IMR-90 (cell line): ENCODE measurements at places on chromosomes 6 and 20.
A peak's percentile ranks its signal among the peaks of the same experiment; 100 is the strongest.

GRCh38 chr6:30793521-30794194 lies 49.3 kb upstream of the IER3 start:
- DNase-seq: peak; percentile 85

GRCh38 chr6:73073238-73073637 lies 152.1 kb downstream of the KHDC1L start:
- DNase-seq: no peak

DNA sequence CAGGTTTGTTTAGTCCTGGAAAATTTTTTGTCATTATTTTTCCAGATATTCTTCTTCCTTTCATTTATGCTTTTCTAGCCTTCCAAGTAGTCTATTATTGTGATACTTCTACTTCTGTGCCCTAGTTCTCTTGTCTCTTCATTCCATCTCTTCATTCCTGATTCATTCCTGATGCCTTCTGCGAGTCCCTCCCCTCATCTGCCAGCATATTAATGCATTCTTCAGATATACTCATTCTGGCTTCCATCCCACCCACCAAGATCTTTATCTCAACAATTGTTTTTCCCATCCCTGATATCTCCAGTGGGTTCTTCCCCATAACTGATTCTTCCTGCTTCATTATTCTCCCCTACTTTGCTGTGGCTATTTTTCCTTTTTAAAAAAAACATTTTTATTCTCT lies 35.2 kb downstream of the ALDH5A1 start:
- DNase-seq: no peak

DNA sequence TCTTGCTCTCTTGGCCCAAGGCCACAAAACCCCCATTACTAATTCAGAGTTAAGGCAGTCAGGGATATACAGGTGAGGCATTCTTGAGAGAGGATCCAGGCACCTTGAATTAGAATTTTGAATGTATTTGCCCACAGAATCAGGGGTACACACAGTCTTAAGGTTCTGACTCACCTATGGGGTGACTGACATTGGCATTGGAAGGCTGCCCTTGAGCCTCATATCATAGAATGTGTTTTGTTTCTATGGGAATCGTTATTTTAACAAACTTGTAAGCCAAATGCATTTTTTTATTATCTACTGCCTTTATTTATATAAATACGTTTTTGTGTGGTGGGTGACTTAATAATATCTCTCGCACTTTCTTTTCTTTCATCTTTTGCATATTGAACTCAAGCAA lies 218.6 kb upstream of the CITED2 start:
- no peak for DNase-seq

- DNase-seq: no peak
Observed at GRCh38 chr6:14877758-14878157, 368.1 kb upstream of the JARID2 start.

DNA sequence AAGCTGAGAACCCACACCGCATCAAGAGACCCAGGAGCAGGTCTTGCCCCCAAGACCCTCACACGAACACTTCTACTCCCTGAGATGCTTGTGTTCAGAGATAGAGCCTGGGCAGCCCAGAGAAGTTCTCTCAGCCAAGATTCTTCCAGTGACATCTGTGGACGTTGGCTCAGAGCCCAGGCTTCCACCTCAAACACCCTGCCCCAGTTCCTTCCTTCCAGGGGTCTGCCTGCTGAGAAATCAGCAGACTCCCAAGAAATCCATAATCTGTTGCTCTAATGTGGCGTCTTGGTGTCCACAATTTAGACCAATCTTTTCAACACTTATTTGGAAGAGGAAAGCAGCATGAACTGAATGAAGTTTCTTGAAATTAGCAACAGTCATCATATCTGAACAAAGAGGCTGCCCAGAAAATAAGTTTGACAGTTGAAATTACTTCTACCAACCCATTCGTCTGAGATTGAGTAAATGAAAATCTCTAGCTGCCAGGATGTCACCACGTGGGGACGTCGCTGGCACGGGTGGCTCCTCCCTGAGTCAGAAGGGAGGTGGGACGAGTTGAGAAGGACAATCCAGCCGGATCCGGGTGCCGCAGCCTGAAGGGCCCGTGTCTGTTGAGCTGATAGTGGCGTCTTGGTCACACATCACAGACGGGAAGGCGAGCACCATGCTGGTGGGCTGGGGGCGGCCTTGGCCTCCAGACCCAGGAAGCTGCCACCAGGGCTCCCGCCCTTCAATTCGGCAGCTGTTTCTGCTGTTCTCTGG lies 400.9 kb downstream of the TAF4 start:
- no peak for DNase-seq

- no peak for DNase-seq
Observed at GRCh38 chr6:138716971-138717665, 56.5 kb upstream of the CCDC28A start.

DNA sequence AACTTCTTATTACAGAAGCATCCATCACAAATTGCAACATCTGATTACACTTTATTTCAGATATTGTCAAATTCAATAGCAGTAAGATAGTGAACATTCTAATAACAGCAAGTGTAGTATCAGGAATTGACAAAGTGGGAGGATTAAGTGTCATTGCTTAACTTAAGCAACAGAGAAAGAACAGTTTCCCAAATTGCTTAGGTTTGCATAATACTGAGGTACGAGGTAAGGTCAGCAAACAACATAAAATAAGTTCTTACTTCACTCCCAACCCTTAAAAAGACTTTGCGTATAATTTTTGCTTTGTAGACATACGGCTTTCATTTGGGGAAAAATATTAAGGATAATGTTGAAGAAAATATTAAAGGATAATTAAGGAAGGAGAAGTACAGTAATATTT lies 163.0 kb downstream of the RIMS1 start:
- DNase-seq: no peak

- DNase-seq: no peak
Observed at GRCh38 chr20:45049438-45049837, 51.5 kb downstream of the KCNS1 start.

DNA sequence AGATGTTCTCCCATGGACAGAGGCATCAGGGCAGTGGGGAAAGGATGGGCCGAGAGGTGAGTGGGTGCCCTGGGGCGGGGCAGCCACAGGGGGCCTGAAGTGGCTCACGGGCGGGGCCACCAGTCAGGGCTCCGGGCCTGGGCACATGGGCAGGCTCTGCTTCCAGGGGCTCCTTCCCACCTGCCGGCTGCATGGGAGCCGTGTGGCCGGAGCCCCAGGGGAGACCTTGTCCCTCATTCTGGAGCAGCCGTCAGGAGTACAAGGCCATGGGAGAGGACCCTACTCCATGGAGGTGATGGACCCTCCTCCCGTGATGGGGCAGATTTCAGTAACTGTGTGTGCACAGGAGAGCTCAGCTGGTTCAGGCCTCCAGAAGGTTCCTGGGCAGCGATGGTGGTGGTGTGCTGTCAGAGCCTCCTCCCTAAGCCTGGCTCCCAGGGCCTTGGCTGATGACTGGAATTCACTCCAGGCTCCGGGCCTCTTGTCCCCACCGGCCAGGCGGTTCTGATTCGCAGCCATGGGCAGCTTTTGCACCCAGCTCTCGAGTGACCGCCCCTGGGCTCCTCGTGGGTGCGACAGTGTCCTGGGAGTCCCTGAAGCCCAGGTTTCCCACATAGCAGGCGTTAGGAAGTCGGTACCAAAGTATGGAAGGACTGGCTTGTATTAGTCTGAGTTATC lies 6.2 kb downstream of the SLCO4A1 start:
- DNase-seq: no peak

DNA sequence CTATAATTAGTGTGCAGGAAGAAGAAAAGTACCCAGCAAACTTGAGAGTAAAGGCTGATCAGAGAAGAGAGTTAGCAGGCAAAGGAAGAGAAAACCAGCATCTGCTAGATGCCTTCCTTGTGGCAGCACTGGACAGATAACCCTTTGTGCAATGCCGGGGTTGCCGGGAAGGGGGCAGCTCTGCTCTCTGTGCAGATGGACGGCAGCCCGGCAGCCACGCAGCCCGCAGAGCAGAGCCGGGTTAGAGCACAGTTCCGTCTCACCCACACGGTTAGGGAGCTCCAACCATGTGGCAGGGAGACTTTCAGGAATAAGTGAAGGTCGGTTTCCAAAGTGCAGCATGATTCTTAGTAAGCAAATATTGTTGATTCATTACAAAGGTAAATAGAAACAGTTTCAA lies 80.0 kb upstream of the RPS6KA2 start:
- peak; percentile 8 for DNase-seq

DNA sequence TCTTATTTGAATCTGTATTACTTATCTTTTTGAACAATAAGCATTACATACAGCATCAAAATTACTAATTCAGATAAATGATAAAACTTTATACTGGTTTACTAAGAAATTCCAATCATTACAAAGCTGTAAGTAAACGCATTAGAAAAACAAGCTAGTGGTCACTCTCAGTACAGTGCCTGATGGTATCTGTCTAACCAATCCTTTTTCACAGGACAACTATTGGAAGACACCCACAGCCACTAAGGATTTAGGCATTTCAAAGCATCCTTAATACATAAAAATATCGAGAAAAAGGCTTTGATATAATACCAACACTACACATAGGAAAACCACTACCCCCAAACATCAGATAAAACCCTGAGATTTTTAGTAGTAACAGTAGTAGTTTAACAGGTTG lies 2.6 kb downstream of the CD164 start:
- DNase-seq: peak; percentile 59

GRCh38 chr6:52571099-52571755 lies 5.6 kb downstream of the TRAM2 start:
- no peak for DNase-seq

DNA sequence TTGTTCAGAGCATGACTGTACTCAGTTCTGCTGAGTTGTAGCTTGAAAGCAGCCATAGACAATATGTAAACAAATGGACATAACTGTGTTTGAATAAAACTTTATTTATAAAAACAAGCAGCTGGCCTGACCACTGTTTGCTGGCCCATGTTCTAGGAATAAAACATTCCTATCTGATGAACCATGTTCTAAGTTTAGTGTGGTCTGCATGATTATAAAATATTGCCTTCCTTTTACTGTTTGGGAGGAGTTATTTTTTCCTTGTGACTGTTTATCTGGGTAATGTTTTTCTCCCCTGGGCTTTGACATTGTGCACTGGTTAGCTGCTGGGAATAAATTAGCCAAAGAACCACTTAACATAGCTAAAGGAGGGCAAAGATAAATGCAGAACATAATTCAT lies 55.1 kb downstream of the CDS2 start:
- DNase-seq: peak; percentile 80

DNA sequence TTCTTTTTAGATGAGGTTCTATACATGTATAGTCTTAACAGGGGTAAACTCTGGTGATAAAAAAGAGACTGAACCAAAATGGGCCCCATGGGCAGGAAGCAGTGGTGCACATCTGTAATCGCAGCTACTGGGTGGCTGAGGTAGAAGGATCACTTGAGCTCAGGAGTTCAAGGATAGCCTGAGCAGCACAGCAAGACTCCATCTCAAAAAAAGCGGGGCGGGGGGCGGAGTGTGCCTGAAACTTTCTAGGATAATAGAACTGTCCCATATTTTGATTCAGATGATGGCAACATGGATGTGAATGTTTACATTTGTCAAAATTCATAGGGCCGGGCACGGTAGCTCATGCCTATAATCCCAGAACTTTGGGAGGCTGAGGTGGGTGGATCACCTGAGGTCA lies 48.8 kb upstream of the TAF8 start:
- DNase-seq: no peak

DNA sequence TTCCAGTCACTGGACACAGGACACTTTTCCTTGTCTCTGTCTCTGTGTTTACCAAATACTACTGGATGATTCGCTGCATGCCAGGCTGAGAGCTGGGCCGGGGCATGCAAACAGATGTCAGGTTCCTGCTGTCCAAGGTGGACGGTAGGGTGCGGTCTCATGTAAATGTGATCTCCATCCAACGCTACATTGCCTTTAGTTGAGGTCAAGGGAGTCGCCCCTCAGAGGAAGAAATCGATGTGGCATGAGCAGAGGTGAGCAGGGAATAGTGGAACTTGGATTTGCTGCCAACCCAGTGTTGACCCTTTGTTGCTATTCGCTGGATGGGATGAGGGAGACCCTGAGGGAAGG lies 9.8 kb upstream of the TOX2 start:
- no peak for DNase-seq

DNA sequence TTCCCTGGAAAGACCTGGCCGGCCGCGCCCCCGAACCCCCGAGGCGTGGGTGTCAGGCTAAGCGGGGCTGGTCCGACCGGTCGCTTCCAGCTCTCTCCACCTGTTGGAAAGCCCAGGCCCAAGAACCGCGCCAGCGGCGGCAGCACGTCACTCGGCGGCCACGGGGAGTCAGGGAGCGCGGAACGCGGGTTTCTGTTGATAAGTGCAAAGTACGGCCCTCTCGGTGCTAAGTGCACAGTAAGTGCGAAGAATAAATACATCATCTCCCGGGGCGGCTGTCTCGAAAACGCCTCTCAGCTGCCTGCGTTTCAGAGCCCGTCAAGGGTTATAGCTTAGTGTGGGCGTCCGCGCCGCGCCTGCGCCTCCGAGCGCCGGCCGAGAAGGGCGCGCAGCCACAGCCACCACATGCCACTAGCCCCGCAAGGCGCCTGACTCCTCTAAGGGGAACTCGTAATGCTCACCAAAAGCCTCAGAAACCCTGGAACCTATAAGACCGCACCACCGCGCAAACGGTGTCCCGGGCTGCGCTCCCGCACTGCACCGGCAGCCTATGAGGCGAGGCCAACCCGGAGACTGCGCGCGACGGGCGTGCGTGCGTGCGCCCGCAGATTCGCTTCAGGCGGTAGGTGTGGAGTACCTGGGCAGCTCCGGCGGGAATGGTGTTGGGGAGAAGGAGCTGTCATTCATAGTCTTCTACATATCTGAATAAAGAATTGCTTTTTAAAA lies 9.2 kb upstream of the TBX18 start:
- no peak for DNase-seq

DNA sequence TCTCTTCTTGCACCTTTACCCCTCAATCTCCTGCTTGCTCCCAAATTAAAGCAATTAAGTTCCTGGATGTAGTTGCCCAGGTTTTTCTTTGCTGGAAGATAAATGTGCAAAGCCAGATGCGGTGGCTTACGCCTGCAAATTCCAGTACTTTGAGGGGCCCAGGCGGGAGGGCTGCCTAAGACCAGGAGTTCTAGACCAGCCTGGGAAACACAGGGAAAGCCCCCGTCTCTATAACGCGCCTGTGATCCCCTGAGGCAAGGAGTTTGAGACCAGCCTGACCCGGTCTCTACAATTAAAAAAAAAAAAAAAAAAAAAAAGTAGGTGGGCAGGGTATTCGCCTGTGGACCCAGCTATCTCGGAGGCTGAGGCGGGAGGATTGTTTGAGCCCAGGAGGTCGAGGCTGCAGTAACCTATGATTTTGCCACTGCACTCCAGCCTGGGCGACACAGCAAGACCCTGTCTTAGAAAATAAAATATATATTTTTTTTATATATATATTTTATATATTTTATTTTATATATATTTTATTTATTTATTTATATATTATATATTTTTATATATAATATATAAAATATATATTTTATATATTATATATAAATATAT lies 461 bp upstream of the DCDC2 start:
- DNase-seq: no peak

GRCh38 chr20:43397147-43397546 lies 60.5 kb upstream of the SRSF6 start:
- DNase-seq: no peak

DNA sequence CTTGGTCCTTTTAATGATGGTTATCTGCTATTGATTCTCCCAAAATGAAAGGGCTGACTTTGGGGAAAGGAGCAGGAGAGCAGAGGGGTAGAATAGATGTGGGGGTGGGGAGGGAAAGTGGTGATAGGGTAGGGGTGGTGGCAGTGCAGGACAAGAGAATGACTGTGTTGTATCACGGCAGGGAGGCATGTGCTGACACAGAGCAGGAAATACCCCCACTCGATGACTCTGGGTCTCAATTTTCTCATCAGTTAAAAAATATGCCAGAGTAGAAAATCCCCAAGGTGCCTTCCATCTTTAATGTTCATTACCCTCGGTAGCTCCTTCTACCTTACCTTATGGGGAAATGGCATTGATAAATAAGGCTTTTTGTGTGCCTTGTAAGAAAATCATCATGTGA lies 79.0 kb upstream of the ATXN1 start:
- DNase-seq: no peak
